Renal cortex interstitium (tissue), 15 donors: ENCODE measurements at places on chromosomes 12 and 14.

DNA sequence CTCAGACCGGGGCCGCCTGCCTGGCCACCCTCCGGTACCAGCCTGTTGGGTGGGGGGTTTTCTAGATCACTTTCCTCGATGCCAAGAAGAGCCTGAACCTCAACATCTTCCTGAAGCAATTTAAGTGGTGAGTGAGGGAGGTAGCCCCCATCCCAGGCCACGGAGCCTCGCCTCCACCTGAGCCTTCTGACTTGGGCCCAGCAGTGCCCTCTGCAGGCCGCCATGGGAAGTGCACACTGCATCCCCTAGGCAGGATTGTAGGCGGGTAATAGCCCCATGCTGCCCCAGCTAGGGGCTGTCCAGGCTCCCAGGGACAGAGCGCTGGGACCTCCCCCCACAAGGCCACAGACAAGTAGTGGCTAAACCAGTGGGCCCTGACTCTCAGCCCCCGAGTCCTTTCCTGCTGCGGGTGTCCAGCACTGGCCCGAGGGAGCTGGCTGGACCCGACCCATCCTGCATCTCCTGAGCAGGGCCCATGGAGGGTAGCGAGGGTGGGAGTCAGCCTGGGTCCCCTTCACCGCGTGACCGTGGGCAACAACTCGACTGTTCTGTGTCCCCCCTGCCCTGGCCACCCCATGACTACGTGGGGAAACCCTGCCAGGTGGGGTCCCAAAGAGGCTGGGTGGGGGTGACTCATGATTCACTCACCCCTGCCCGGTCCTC lies 15.3 kb upstream of the ADSS1 start:
- DNase-seq, result no peak

GRCh38 chr12:2501464-2502191 lies 293.1 kb upstream of the FKBP4 start:
- DNase-seq, result no peak

DNA sequence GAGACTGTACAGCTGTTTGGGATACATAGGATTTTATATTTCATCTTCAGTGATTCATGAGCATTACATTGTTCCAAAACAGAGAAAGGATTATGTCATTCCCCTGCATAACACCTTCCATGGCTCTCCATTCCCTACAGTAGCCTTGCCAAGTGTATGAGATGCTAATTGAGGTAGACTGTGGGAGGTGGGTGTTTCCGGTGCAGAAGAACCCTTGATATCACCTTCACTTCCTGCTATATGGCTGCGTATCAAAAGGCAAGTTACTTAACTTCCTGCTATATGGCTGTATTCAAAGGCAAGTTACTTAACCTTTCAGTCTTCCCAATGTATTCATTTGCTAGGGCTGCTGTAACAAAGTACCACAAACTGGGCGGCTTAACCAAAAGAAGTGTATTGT lies 11.2 kb downstream of the FAR2 start:
- DNase-seq, result no peak

DNA sequence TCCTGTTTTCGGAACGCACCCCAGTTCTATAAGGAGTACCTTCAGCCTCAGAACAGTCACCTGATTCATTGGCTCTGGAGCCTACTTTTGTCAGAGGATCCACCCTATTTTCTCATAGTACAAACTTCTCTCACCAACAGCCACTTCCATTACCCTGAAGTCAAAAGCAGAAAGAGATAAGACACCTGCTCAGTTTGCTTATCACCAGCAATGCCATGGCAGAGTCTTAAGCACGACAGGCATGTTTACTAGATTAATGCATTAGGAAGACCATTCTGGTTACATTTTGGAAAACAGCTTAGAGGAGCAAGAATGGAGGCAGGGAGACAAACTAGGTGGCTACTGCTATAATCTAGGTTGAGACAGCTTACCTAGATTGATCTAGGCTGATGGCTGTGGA lies 67.7 kb downstream of the GXYLT1 start:
- no peak for DNase-seq

DNA sequence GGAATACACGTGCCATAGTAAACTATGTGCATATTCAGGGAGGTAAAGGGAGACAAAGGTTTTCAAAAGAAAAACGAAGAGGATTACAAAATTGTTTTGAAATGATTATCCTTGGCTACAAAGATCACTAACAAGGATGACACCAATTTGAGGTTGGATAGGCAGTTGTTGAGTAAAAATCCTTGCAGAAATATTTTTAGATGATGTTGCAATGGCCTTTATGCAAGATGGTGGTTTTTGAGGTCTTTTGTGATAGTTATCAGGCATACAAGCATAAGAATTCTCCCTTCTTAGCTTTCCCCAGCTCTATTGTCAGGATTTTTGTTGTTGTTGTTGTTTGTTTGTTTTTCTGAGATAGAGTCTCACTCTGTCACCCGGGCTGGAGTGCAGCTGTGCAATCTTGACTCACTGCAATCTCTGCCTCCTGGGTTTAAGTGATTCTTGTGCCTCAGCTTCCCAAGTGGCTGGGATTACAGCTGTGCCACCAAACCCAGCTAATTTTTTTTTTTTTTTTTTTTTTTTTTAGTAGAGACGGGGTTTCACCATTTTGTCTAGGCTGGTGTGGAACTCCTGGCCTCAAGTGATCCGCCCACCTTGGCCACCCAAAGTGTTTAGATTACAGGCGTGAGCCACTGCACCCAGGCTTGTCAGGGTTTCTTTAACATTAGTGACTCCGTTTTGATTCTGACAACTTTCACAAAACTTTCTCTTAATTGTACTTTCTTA lies 7.8 kb downstream of the RNASE1 start:
- DNase-seq, result no peak

DNA sequence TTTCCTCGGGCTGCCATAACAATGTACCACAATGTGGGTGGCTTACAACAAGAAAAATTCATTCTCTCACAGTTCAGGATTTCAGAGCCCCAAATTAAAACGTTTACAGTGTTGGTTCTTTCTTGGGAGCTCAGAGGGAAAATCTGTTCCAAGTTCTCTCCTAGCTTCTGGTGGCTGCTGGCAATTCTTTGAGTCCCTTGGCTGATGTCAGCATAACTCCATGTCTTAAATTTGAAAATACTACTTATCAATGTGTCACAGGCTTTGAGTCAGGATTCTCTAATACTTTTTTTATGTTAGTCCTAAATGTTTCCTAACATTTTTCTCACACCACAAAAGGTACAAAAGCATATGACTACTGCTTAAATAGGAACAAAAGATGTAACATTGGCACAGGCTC lies 198.4 kb upstream of the ATXN7L3B start:
- DNase-seq, result no peak
